Endothelial cell (in vitro differentiated cells): ENCODE measurements at places on chromosomes 4 and X. TPM values are rescaled to one million over a fixed set of nuclear protein-coding genes. Genes with fewer than 3 reads are reported as not detected.

The ODAPH gene
- not detected for total RNA-seq

The HERC6 gene
- 3.2 TPM for total RNA-seq

The MGARP gene
- not detected for total RNA-seq

The AMBN gene
- not detected for total RNA-seq

The GYG2 gene
- total RNA-seq: 4.5 TPM

The AREG gene
- total RNA-seq: not detected

The TMEM150C gene
- 10.5 TPM for total RNA-seq

The CXCL11 gene
- not detected for total RNA-seq

The CT45A1 gene
- not detected for total RNA-seq

The UXT gene
- 76.5 TPM for total RNA-seq

The BST1 gene
- total RNA-seq: 12.6 TPM

The NONO gene
- 549 TPM for total RNA-seq

The FAM149A gene
- total RNA-seq: 0.33 TPM

DNA sequence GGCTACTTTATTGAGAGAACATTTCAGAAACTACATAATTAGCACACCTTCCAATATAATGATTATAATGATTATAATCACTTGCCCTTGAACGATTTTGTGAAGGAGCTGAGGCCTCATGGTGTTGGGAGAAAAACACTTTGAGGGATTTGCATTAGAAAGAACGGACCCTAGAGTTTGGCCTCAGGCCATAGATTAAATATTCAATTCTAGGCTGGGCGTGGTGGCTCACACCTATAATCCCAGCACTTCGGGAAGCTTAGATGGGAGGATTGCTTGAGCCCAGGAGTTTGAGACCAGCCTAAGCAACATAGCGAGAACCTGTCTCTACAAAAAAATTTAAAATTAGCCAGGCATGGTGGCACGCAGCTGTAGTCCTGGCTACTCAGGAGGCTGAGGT is 12.9 kb upstream of the PRKG2 start:
- H3K4me1 ChIP-seq: no peaks in the 10 kb centered on the region
- no peak overlapping the region for H3K4me3 ChIP-seq
- H3K27ac ChIP-seq: no peak overlapping the region
- peaks cover 12% of the 10 kb centered on the region for H3K36me3 ChIP-seq
- peaks cover 2% of the 10 kb centered on the region for H3K27me3 ChIP-seq

GRCh38 chr4:174826660-174827059 is 2.4 kb downstream of the GLRA3 start:
- no peaks in the 10 kb centered on the region for H3K36me3 ChIP-seq
- no peak for DNase-seq
- H3K27me3 ChIP-seq: peaks cover 3% of the 10 kb centered on the region

DNA sequence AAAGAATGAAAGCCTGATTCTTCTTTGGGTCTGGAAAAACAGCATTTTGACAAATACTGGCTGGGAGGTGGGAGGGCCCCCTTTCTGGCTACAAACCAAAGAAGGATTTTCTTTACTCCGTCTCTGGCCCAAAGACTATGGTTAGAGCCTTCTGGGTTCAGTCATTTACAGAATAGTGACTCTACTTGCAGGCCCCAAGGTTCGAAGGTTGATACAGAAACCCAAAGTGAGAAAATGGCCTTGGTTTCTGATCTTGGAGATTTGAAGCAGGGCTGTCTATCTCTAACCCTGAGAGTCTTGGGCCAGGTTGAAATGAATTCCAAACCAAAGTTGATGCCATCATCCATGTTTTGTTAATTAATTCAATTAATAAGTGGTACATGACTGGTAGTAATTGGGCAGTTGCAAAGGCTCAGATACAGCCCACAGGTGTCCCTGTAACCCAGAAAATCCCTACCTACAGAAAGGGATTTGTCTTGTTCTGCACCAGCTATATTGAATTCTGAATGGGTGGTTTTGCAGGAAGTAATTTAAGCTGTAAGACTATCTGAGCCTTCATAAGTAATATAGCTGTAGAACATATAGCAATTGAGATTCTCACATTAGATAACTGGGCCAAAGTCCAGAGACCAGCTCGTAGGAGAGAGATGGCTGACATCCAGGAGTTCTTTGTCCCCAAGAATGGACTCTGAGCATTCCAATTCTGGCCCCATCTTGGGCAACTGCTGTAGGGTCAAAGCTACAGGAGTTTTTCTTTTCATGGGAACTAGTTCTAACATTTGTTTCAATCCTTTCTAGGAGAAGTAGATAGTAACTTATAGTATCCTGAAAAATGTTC is 34.5 kb downstream of the CHRNA9 start:
- no peaks in the 10 kb centered on the region for H3K36me3 ChIP-seq
- DNase-seq: no peak
- H3K4me1 ChIP-seq: no peaks in the 10 kb centered on the region
- no peak overlapping the region for H3K27ac ChIP-seq
- peaks cover 2% of the 10 kb centered on the region for H3K27me3 ChIP-seq
- no peak overlapping the region for H3K4me3 ChIP-seq

DNA sequence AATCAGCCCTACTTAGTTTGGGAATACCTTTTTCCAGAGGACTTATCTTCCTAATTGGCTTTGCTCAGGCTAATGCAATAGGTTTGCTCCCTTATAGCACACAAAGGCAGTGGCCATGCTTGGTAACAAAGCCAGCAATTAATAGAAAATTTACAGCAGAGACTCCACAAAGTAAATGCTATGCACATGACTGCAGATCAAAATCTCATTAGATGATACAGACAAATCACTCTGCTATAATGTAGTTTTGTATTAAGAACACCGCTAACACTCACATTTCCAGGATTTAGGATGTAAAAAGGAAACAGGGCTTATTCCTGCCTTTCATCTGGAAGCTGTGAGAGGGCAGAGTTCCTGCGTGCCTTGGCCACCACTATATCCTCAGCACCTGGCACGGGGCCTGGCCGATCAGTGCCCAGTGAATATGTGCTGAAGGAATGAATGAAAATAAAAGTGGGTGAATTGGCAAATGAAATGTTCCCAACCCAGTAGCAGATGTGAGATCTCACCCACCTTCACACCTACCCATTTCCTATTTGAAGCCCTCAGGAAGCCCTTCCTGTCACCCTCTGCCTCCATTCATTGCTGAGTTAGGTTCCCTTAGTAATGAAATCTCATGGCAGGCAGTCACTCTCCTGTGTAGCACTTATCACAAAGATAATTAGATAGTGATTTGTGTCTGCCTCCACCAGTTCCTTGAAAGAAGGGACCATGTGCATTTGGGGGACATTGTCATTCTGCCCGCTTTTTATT is 5.1 kb downstream of the SEPTIN6 start:
- no peaks in the 10 kb centered on the region for H3K36me3 ChIP-seq
- H3K27me3 ChIP-seq: peaks cover 5% of the 10 kb centered on the region
- H3K4me1 ChIP-seq: peaks cover 20% of the 10 kb centered on the region
- DNase-seq: no peak

GRCh38 chr4:142701017-142701416 is 145.1 kb downstream of the INPP4B start:
- no peaks in the 10 kb centered on the region for H3K4me1 ChIP-seq
- no peak for DNase-seq
- H3K4me3 ChIP-seq: no peak overlapping the region
- H3K27me3 ChIP-seq: no peaks in the 10 kb centered on the region
- no peak overlapping the region for H3K27ac ChIP-seq

- peaks cover 5% of the 10 kb centered on the region for H3K4me1 ChIP-seq
- H3K4me3 ChIP-seq: no peak overlapping the region
- H3K27ac ChIP-seq: no peak overlapping the region
- no peak for DNase-seq
Measured at GRCh38 chr4:112633477-112634235, 3.1 kb downstream of the ZGRF1 start.

DNA sequence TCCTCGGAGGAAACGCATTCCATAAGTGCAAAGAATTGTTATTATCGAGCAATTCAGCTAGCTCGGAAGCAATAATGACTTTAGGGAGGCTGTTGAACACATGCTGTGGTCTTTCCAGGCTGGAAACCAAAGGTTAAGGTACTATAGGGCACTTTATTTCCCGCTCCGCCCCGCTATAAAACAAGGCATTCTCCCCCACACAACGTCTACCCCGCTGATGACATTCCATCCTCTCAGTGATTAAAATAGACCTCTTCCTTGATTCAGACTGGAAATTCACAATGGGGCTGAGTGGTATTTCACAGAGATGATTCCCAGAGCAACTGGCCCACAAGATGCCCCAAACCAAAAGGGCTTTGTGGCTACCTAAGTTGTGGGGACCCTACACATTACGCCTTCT is 196.4 kb downstream of the STIM2 start:
- no peaks in the 10 kb centered on the region for H3K36me3 ChIP-seq
- no peak for DNase-seq
- no peak overlapping the region for H3K4me3 ChIP-seq

GRCh38 chrX:134191281-134191680 is 45.7 kb upstream of the CCDC160 start:
- peaks cover 8% of the 10 kb centered on the region for H3K4me1 ChIP-seq
- no peak overlapping the region for H3K4me3 ChIP-seq
- H3K36me3 ChIP-seq: no peaks in the 10 kb centered on the region
- DNase-seq: no peak
- peaks cover 2% of the 10 kb centered on the region for H3K27me3 ChIP-seq

DNA sequence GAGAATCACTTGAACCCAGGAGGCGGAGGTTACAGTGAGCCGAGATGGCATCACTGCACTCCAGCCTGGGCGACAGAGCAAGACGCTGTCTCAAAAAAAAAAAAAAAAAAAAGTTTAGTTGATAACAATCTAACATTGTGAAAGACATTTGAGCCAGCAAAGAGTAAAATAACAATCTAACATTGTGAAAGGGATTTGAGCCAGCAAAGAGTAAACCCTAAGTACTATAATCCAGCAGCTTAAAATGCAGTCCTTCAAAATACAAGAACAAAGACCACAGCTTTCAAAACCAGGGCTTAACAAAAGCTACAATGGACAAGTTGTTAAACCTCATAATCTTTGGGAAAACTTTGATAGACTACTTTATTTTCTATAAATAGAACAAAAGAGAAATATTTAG is 16.9 kb downstream of the MFAP3L start:
- H3K36me3 ChIP-seq: no peaks in the 10 kb centered on the region
- H3K4me3 ChIP-seq: no peak overlapping the region
- peaks cover 5% of the 10 kb centered on the region for H3K4me1 ChIP-seq
- peaks cover 1% of the 10 kb centered on the region for H3K27me3 ChIP-seq

GRCh38 chr4:139030614-139031235 is 15.1 kb downstream of the NOCT start:
- peak; percentile 76 for DNase-seq
- H3K27me3 ChIP-seq: peaks cover 1% of the 10 kb centered on the region
- H3K27ac ChIP-seq: peak overlapping the region; percentile 39
- H3K36me3 ChIP-seq: peaks cover 6% of the 10 kb centered on the region
- H3K4me1 ChIP-seq: peaks cover 15% of the 10 kb centered on the region
- no peak overlapping the region for H3K4me3 ChIP-seq

- H3K4me1 ChIP-seq: no peaks in the 10 kb centered on the region
- H3K27me3 ChIP-seq: no peaks in the 10 kb centered on the region
- H3K4me3 ChIP-seq: no peak overlapping the region
Measured at GRCh38 chr4:131339137-131339536, 1810.0 kb upstream of the PCDH10 start.

DNA sequence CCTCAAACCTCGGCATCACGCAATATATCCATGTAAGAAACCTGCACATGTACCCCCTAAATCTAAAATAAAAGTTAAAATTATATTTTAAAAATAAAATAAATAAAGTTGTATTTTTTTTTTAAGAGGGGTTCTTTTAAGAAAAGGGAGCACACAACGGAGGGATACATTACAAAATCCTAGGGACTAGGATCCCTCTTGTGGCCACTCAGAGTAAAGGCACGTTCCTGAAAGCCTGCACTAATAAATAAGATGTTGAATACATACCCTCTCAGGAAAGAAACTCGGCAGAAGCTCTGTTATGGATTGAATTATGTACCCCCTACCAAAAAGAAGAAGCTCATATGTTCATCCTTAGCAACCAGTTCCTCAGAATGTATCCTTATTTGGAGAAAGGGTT is 50.9 kb upstream of the PRDX4 start:
- H3K36me3 ChIP-seq: no peaks in the 10 kb centered on the region
- H3K4me1 ChIP-seq: peaks cover 8% of the 10 kb centered on the region
- H3K4me3 ChIP-seq: no peak overlapping the region
- no peak overlapping the region for H3K27ac ChIP-seq
- DNase-seq: no peak

DNA sequence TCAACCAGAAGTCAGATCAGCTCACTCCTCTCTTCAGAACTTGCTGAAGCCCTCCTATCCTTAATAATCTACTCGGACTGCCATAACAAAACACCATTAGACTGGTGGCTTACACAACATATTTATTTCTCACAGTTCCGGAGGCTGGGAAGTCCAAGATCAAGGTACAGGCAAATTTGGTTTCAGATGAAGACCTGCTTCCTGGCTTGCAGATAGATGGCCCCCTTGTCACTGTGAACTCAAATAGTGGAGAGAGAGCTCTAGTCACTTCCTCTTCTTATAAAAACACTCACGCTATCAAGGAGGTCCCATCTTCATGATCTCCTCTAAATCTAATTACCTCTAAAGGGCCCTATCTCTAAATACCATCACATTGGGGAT is 125.1 kb downstream of the CAMK2D start:
- no peak overlapping the region for H3K4me3 ChIP-seq
- H3K27me3 ChIP-seq: no peaks in the 10 kb centered on the region
- H3K36me3 ChIP-seq: peaks cover 6% of the 10 kb centered on the region
- H3K4me1 ChIP-seq: no peaks in the 10 kb centered on the region

- H3K27me3 ChIP-seq: peaks cover 2% of the 10 kb centered on the region
- H3K27ac ChIP-seq: no peak overlapping the region
- H3K4me1 ChIP-seq: peaks cover 6% of the 10 kb centered on the region
Measured at GRCh38 chr4:181819946-181820345, 423.3 kb upstream of the TENM3 start.

GRCh38 chr4:183264614-183265013 is 55.5 kb downstream of the CLDN22 start:
- no peak overlapping the region for H3K27ac ChIP-seq
- H3K36me3 ChIP-seq: no peaks in the 10 kb centered on the region
- no peak for DNase-seq
- no peaks in the 10 kb centered on the region for H3K27me3 ChIP-seq
- H3K4me3 ChIP-seq: no peak overlapping the region

DNA sequence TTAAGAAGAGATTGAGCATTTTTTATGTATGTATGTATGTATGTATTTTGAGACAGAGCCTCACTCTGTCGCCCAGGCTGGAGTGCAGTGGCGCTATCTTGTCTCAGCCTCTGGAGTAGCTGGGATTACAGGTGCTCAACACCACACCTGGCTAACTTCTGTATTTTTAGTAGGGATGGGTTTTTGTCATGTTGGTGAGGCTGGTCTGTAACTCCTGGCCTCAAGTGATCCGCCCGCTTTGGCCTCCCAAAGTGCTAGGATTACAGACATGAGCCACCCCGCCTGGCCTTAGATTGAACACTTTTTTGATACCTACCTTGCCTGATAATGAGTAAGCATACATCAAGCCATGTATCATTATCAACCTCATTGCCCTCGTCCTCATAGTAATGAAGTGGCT is 2.7 kb downstream of the N4BP2 start:
- DNase-seq: no peak
- peaks cover 13% of the 10 kb centered on the region for H3K36me3 ChIP-seq
- H3K27ac ChIP-seq: no peak overlapping the region
- peaks cover 14% of the 10 kb centered on the region for H3K27me3 ChIP-seq

- no peak overlapping the region for H3K4me3 ChIP-seq
- no peaks in the 10 kb centered on the region for H3K27me3 ChIP-seq
- no peaks in the 10 kb centered on the region for H3K36me3 ChIP-seq
- no peak overlapping the region for H3K27ac ChIP-seq
- H3K4me1 ChIP-seq: peaks cover 6% of the 10 kb centered on the region
Measured at GRCh38 chr4:155011163-155011780, 197.2 kb upstream of the NPY2R start.

GRCh38 chr4:140246216-140246615 is 92.2 kb upstream of the MAML3 start:
- H3K27me3 ChIP-seq: peaks cover 2% of the 10 kb centered on the region
- H3K36me3 ChIP-seq: no peaks in the 10 kb centered on the region
- DNase-seq: no peak
- H3K4me3 ChIP-seq: no peak overlapping the region
- H3K27ac ChIP-seq: no peak overlapping the region
- peaks cover 28% of the 10 kb centered on the region for H3K4me1 ChIP-seq
